Right ventricle myocardium inferior (tissue), 1 donor: ENCODE measurements at places on chromosomes 16 and 17.

DNA sequence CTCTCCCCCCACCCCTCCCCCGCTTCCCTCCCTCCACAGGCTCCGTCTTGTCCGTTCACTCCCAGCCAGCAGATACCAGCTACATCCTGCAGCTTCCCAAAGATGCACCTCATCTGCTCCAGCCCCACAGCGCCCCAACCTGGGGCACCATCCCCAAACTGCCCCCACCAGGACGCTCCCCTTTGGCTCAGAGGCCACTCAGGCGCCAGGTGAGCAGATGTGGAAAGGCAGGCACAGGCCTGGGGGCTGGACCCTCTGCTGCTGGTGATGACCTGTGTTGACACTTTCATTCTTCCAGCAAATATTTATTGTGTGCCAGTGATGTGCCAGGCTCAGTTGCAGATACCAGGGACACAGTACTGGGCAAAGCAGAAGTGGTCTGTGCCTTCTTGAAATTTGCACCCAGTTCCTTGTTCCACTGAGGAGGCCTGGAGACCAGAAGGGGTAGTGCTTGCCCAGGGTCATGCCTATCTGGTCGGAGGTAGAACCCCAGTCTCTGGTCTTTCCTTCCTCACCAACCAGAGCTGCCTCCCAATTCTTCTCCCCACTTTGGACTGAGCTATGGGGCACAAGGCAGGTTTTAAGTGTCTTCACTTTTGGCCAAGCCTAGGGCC, 10.3 kb upstream of the ABCC3 start:
- DNase-seq, result no peak

DNA sequence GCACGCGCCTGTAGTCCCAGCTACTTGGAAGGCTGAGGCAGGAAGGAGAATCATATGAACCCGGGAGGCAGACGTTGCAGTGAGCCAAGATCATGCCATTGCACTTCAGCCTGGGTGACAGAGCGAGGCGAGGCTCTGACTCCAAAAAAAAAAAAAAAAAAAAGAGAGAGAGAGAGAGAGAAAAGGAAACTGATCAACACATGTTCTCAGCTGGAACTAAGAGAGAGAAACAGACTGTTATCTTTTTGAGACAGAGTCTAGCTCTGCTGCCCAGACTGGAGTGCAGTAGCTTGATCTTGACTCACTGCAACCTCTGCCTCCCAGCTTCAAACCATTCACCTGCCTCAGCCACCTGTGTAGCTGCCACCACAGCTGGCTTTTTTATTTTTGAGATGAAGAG, 60.4 kb downstream of the STH start:
- no peak for DNase-seq

DNA sequence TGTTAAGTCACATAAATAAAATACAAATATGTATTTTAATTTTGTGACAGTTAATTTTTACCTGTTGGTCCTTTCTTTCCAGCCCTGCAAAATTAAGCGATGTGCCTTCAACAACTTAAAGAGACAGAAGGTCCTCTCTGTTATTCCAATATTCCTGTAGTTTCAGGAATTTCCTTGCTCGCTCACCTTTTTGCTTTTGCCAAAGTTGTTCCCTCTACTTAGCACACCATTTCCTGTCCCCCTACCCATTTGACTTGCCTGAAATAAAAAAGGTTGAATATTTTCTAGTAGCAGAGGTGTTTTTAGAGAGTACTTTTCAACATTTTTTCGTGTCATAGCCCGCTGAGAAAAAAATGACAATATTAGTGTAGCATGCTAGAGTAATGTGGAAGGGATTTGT, 556 bp upstream of the MYH2 start:
- DNase-seq, result no peak

GRCh38 chr17:57451191-57451590, 194.9 kb downstream of the MSI2 start:
- DNase-seq, result no peak

- DNase-seq, result no peak
Measured at GRCh38 chr17:72169823-72170222, 49.0 kb downstream of the SOX9 start.

DNA sequence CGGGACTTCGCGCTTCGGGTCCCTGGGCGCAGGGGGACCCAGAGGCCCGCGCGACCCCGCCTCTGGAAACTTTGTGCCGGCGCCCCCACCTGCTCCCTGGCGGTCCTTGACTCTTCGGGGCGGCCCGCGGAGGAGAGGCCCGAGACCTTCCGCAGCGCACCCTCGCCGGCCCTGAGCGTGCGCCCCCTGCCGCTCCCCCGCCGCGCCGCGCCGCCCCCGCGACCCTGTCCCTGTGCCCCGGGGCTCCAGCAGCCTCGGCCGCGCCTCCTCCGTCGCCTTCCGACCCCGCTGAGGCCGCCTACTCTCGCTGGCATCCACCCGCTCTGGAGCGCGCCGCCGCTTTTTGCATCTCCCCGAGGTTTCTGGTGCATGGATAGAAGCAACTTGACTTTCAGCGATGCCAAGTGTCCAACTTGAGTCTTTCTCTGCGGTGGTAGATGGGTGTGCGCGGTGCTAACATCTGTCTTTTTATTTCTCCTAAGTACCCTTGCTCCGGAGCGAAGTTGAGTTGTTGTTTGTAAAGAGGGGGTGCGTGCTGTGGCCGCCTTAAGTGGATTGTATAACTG, 414 bp downstream of the DUSP14 start:
- peak; percentile 87 for DNase-seq

GRCh38 chr16:23145186-23145585, 4.1 kb downstream of the USP31 start:
- no peak for DNase-seq

DNA sequence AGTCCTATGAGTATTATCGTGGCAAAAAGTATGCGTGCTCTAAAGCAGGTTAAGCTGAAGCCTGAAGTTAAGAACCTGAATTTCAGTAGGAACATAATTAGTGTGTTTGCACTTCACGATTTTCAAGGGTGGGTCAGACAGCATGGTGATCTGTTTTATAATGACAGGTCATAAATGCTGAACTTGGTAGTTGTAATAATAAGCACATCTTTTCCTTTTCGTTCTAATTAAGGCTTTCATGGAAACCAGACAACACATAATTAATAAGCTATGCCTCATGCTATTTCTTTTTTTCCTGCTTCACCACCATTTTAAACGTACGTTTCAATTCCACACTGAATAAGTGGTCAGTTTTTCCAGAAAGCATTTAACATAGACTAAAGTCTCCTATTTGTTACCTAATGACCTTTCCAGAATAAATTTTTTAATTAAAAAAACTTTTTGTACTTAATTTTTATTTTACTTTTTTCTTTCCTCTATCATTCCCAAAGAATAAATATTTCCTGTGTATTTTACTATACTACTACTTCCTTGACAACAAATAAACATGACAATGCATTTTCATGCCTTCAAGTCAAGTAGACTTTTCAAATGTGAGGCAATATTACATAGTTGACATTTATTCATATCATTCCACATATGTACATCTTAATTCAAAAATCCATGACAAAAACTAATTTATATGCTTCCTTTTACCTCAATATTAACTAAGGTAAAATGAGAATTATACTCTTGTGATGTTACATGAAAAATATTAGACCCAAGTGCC, 22.4 kb downstream of the CMC2 start:
- DNase-seq, result no peak

DNA sequence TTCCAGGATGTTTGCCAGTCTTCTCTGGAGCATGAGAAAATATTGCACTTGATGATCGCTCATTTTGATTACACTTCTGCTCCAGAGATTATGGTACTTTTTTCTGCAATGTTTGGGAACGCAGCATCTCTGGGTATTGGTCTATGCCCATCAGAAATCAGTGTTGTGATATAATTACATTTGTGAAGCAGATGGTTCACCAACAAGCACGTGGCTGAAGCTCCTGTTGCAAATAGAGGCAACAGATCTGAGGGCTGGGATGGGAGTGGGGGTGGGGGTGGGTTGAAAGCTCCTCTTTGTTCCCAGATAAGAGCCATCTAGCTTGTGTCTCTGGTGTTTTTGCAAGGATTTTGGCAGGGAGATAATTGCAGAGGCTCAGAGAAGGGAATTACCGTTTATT, 252.3 kb downstream of the SHISA9 start:
- no peak for DNase-seq

GRCh38 chr17:59804901-59805465, 87.8 kb downstream of the TUBD1 start:
- no peak for DNase-seq

DNA sequence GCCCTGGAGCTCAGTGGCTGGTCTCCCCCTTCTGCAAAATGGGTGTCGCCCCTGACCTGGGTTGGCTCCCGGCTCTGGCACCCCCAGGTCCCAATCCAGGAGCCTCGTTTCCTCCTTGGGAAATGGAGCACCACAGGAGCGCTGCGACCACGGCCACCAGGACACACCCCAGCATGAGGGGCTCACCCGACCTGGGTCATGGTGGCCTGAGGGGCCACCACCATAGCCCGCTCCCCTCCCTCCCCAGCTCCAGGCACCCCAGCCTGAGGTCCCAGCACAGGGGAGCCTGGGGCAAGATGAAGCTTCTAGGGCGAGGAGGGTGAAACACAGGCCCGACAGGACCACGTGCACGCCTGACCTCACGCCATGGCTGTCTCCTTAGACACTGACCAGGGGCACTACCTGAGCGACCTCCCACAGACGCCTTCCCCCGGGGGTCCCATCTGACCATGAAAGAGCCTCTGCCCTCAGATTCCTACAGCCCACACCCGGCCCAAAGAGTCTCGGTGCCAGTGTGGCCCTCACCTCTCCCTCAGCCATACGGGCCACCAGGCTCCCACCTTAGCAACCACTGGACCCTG, 11.8 kb downstream of the BCAR1 start:
- DNase-seq, result no peak

GRCh38 chr16:29256501-29256981, 150.0 kb downstream of the NPIPB11 start:
- DNase-seq, result no peak

DNA sequence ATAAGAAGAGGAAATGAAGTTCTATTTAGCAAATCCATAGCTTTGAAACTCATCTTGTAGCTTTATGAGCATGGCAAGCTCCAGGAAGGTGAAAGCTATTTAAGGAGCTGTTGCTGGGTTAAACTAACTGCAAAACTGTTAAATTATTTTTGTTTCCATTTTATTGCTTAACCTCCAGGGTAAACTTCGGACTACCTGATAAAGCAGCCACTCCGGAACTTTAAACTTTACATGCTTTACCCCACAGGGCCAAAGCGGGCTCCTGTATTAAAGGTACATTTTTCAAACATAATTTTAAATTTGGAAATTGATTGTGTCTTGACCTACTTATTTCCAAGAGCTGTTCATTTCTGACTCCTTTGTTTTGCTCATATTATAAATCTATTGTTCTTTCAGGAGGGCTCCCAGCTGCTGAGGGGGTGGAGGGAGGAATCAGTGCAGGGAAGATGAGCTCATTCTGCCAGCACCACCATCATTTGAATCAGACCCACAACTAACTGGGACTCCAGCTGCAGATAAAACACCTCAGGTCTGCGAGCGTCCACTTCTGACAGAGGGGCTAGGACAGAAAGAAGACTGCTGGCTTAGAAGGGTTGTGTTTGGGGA, 157.9 kb downstream of the IRX3 start:
- no peak for DNase-seq

DNA sequence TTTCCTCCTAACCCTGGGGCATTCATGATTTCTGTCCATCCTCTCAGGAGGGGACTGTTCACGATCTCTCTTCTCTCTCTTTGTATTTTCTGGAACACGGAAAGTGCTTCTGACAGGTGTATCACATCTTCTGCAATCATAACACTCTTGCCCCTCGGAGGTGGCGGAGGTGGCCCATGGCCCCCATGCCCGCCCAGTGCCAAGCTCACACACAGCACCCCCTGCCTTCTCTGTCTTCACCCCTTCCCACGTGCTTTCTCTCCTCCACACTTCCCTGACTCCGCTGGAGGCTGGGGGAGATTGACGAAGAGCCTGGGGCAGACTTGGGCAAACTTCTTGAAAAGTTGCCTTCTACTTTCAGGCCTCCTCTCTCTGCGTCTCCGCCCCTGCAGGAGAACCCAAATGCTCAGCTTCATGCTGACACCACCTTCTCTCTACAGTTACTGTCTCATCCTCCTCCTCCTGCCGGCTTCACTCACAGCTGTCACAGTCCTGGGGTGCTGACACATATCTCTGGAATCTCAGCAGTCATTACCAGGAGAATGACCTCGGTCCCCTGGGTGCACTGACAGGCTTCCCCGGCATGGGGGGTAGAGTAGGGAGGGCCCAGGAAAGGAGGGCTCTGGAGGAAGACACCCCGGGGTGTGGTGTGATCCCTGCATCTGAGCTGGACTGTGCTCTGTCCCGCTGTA, 127.1 kb downstream of the ENGASE start:
- DNase-seq, result peak; percentile 14

DNA sequence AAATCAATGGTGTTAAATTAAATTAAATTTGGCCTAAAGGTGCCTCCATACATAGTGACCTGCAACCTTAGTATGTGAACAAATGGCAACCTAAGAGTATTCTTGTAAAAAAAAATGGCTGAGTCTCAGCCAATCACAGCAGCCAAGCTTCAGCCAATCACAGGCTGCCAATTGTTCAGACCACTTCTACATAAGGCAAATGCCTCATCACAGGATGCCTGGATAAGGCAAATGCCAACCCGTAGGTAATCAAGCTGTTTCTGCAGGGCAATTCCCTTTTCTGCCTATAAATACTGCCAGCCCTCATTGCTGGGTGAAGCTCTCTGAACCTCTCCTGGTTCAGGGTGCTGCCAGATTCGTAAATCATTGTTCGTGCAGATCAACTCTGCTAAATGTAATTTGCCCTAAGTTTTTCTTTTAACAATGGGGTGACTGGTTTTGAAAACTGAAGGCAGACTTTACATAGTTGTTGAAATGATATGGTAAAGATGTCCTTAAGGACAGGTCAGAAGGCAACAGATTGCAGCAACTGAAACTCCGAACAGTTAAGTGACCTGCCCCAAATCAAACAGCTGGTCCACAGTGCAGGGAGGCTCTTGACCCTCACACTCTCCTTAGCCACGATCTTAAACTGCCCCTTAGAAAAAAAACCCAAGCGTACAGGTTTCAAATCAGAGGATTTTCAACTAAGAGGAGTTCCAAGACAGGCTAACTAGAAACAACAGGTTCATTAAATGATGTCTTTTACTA, 50.3 kb downstream of the N4BP1 start:
- no peak for DNase-seq

GRCh38 chr17:8693328-8693727, 51.3 kb downstream of the CCDC42 start:
- no peak for DNase-seq

DNA sequence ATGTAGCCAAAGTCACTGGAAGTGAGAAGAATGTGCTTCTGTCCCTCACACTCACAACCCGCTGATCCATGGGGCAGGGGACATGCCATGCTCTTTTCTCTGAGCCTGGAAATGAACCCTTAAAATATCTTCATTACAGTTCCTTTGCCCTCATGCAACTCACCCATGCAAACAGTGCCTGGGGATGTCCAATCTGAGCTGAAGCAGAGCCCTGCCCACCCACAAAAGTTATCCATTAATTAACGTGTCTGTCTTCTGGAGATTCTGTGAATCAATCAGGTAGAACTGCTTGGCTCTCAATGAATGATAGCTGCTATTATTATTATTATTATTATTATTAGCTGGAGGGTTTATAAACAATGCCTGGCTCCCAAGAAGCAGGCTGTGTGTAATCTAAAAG, 133.7 kb downstream of the USP31 start:
- DNase-seq, result no peak

- no peak for DNase-seq
Measured at GRCh38 chr16:68380348-68380670, 68.0 kb downstream of the SMPD3 start.

GRCh38 chr16:89489898-89490438, 393 bp downstream of the ANKRD11 start:
- peak; percentile 72 for DNase-seq

GRCh38 chr17:42424991-42425610, 2.0 kb upstream of the CAVIN1 start:
- no peak for DNase-seq
